ENCODE measurements at places on chromosomes 5 and 9. TPM values are rescaled to one million over a fixed set of nuclear protein-coding genes. Genes with fewer than 3 reads are reported as not detected.

The SLC34A3 gene
- total RNA-seq: not detected

The GHR gene
- 1.9 TPM for total RNA-seq

DNA sequence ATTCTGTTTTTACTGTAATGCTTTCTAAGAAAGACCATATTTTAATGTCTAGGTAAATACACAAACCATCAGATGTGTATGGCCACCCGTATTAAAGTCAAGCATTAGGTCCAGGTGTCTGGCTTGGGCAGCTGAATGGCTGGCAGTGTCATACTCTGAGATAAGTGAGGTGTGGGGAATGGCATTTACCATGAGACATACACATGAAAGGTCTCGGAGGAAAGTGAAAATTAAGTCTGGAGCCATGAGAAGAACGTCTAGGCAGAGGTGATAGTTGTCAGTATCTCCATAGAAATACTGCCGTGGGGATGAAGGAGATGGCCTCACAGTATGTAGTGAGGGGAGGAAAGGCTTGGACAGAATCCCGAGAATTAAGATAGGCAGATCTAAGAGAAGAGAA is 164.3 kb downstream of the TLE4 start:
- H3K4me3 ChIP-seq: no peak overlapping the region
- H3K36me3 ChIP-seq: no peaks in the 10 kb centered on the region
- H3K27ac ChIP-seq: no peak overlapping the region
- DNase-seq: no peak

DNA sequence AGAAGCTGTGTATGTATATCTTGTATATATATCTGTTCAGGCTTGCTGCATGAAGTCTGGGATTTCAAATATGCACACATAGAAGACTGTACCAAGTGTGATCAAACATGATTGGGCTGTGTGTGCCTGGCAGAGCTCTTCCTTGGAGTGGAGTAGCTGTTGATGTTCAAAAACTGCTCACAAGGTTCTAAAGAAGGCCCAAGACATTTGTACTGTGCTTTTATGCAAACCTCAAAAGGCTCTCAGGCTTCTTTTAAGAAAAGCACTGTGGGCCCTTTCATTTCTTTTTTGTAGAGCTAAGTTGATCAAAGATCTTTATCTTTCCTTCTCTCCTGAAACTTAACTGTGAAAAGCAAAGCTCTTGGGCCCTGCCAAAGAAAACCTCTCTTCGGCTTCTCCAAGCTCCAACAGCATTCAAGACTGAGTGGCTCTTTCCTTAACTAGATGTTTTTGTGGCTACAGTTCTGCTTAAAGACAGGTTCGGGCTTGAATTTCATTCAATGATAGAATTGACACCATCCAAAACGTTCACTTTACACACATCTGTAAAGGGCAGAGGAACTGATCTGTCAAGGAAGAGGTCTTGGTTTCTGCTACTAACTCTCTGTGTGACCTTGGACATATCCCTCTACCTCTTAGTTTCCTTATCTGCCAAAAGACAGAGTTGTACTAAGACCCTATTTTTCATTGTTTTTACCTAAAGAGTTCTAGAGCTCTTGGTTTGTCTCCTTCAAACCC is 105.8 kb upstream of the IL6ST start:
- H3K4me1 ChIP-seq: no peaks in the 10 kb centered on the region
- no peak overlapping the region for H3K27ac ChIP-seq
- no peak overlapping the region for H3K4me3 ChIP-seq
- no peak for DNase-seq
- no peaks in the 10 kb centered on the region for H3K27me3 ChIP-seq
- H3K36me3 ChIP-seq: no peaks in the 10 kb centered on the region

GRCh38 chr9:136470792-136471469 is 11.9 kb downstream of the SEC16A start:
- H3K27ac ChIP-seq: no peak overlapping the region
- no peak overlapping the region for H3K4me3 ChIP-seq
- H3K36me3 ChIP-seq: peaks cover 33% of the 10 kb centered on the region
